M059J (cell line): ENCODE measurements at places on chromosomes 4 and X.
A peak's percentile ranks its signal among the peaks of the same experiment; 100 is the strongest.

DNA sequence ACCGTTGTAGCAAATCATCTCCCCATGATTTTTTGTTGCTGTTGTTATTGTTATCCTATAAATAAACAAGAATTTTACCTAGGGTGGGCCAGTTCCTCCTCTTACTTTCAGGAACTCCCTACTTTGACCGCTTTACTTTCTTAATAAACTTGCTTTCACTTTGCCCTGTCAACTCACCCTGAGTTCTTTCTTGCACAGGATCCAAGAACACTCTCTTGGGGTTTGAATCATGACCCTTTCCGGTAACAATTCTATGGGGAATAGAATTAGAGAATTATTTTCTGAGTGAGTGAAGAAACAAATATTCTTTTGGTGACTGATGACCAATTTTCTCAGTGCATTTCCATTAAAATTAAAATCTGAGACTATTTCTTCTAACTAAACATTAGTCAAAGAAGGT lies 584.0 kb upstream of the TENM3 start:
- DNase-seq = peak; percentile 67

GRCh38 chr4:56531149-56531770 lies 25.7 kb downstream of the ARL9 start:
- DNase-seq = no peak

DNA sequence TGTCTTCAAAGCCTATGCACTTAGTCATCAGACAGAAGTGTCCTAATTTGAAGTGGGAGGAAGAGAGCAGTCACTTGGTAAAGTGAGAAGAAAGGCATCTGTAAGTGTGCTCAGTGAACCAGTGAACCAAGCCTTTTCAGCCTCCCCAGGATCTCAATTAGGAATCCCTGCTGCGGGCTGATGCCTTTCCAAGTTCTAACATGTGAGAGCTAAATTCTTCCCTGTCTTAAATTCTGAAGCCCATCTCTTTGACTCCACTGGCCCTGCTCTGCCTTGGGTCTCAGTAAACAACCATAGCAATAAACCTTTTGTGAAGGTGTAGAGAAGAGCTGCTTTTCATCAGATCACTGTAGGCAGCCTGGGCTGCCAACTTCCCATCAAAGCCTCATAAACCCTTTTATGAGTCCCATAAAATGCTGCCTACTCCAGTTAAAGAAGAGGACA lies 701.2 kb upstream of the LCORL start:
- no peak for DNase-seq

- DNase-seq = no peak
Measured at GRCh38 chr4:175827516-175827915, 15.5 kb upstream of the GPM6A start.

DNA sequence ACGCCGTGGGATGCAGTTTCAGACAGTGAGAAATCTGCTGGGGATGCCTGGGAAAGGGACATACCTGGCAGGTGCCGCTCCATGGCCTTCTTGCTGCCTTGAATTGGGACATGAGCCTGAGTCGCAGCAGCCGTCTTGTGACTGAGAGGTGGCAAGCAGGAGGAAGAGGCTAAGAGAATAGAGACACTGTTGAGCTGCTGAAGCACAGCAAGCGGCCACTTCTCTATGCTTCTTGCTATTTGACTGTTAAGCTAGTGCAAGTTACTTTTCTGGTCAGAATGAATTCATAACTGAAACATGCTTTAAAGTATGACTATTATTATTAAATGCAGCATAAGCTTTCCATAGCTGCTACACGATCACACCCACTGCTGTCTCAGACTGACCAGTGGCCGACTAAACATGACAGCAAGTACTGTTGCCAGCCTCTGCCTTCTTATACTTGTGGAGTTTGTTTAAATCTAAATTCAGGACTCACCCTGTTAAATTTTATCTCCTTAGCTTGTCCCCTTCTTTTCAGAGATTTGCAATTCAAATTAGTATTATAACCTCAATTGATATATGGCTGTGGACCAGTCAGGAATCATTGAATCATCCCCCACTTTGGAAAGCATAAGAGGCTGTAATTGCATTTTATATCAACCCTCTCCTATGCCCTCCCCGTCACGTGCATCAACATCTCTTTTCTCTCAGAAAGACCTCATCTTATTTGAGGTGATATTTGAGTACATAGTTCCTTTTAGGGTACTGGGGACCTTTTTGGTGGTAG lies 24.8 kb upstream of the ACSL1 start:
- no peak for DNase-seq

DNA sequence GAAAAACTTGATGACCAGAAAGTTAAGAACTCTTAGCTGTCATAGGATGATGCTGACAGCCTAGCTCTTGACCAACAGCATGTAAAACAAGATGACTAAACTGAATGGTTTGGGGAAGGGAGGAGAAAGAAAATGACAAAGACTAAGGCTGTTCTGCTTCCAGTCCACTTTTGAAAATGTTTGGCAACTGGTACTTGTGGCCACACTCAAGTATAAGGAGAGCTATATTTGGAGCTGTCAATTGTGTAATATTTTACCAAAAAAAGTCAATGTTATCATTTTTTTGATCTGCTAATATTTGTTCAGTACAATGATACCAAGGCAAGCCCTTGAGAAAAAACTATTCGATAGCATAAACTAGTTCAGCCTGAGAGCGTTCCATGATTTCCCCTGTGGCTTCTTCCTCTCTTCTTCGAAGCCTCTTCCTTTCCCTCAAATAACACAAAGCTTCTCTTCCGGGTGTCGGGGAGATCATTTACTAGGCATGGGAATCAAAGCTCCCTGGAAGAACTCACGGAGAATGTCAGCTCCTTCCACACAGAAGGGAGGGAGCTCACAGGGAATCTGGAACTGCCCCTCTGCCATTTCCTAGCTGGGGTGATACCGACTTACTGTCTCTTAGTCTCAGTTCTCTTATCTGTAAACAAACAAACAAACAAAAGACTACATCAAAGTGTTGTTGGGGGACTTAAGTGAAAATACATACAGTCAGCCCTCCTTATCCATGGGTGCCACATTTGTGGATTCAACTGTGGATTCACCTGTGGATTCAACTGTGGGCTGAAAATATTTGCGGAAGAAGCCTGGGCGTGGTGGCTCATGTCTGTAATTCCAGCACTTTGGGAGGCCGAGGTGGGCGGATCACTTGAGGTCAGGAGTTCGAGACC lies 82.6 kb downstream of the SCD5 start:
- peak; percentile 6 for DNase-seq

DNA sequence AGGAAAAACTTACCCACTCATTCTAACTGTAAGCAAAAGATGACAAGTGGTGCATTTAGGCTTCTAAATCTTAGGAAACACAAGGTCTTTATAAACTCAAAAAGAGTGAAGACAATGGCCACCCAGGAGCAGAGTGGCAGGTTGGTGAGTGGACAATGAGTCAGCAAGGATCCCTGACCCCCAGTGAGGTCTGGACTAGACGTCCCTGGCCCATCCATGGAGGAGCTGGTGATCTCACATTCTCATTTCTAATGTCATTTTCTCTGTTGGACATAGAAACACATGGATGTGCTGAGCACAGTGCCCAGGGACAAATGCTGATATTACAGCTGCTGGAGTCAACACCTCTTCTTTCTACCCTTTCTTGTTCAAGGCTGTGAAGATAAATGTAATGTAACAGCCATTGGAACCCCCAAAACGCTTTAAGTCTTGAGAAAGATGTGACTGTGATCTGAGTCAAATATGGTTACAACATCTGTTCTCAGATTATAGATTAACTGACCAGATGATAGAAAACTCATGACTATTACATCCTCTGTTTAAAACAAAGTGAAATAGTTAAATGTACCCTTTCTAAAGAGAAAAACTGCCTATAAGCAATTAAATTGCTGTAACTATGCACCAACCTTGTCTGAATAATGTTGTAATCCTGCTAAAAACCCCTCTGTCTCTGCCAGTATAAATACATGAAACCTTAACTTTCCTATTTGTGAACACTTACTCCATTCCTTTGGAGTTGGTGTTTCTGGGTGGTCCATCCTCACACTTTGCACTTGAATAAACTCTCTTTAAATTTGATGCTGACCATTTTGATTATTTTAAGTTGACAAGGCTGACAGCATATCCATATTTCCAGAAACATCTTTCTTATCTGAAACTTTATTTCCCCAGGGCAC lies 92.7 kb downstream of the USP46 start:
- peak; percentile 20 for DNase-seq

DNA sequence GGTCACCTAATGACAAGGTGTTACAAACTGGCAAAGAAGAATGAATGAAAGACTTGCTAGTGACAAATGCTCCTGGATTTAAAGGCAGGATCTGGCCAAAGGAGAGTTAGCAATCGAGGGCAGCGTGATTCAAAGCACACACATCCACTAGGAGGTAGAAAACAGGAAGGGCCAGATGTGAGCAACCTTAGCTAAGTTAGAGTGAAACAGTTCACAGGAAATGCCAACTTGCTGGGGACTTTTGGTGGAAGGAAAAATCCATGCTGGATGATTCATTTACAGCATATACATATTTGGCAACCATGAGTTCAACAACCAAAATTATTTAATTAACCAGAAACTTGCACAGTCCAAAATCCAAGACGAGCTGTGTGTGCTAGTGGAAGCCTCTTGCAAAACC lies 276.9 kb downstream of the PTTG2 start:
- peak; percentile 90 for DNase-seq

DNA sequence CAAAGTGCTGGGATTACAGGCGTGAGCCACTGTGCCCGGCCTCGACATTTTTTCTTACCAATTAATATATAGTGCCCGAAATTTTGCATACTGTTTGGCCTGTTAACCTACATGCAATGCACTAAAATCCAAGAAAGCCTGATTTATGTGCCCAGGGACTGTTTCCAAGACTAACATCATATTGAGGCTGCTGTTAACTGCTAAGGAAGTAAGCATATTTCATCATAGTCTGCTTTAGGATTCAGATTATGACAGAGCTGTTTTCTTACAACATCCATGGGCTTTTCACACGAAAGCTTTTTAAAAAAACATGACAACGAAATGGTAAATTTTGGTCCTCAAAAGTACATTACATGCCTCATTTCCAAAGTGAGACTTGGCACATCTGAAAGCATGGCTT lies 84.4 kb downstream of the STOX2 start:
- no peak for DNase-seq

DNA sequence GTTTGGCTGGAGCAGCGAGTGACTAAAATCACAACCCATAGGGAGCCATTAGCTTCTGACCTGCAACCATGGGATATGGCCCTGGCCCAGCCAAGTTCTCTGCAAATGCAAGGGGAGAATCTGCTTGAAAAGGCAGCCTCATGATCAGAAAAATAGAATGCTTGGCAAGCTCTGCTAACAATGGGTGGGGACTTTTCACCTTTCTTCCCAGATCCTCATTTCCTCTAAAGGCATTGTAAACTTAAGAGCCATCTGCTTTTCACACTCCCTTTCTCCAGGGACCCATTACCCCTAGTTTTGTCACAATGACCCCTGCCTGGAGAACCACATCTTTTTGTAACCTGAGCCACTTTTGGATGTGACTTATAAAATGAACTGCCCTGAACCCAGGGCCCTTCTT lies 104.3 kb downstream of the PARM1 start:
- no peak for DNase-seq

- no peak for DNase-seq
Measured at GRCh38 chr4:76028350-76028765, 5.1 kb upstream of the CXCL10 start.

DNA sequence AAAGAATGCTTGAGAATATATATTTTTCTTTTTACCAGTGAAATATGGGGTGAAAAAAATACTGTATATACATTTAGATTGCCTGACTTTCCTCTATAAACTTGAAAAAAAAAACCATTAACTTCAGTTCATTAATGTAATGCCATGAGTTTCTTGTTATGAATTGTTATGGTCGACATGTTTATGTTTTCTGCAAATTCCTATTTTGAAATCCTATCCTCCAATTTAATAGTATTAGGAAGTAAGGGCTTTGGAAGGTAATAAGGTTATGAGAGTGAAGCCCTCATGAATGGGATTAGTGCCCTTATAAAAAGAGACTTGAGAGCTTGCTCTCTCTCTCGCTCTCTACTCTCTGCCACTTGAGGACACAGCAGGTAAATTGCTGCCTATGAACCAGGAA lies 211.4 kb downstream of the LDB2 start:
- no peak for DNase-seq

DNA sequence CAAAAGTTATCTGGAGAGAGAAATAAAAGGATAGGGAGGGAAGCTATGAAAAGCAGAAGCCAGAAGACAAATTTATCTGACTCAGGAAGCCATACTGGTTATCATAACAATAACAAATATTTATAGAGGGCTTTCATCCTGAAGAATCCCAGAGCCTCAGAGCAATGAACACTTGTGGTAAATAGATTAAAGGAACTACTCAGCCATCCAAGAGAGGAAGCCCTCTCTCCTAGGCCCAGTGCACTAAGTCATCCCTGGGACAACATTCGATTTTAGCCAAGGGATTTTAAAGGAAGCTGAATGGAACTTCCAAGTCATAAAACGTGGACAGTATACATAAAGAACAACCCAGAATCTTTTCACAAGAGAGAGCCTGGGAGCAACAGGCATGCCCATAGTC lies 76.9 kb downstream of the COL4A6 start:
- no peak for DNase-seq

- no peak for DNase-seq
Measured at GRCh38 chr4:165763640-165764039, 109.4 kb upstream of the TLL1 start.

DNA sequence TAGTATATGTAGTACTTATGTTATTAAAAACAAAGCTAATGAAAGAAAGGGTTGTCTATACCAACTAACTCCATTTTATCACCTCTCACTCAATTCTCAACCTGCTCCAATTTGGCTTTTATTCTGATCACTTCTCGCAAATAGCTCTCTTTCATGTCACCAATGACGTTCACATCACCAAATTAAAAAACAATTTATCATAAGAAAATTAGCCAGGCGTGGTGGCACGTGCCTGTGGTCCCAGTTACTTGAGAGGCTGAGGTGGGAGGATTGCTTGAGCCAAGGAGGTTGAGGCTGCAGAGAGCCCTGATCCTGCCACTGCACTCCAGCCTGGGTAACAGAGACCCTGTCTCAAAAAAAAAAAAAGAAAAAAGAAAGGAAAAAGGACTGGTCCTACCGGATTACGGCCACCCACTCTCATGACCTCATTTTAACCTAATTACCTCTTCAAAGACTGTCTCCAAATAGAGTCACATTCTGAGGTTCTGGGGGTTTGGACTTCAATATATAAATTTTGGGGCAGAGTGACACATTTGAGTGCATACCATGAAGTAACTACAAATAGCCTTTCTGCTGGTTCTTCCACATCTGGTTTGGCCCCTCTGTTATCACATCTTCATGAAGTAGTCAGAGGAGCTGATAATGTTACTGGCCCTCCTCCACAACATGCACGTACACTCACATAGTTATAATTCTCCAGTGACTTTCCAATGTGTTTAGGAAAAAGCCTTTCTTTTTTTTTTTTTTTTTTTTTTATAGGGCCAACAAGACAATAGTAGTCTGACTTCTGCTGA lies 15.8 kb upstream of the RBMX start:
- no peak for DNase-seq

- no peak for DNase-seq
Measured at GRCh38 chrX:28133763-28134162, 152.5 kb upstream of the DCAF8L1 start.

GRCh38 chrX:77061022-77061421 lies 386.2 kb upstream of the FGF16 start:
- DNase-seq = no peak
